ENCODE measurements at places on chromosomes 7 and 10. TPM values are rescaled to one million over a fixed set of nuclear protein-coding genes. Genes with fewer than 3 reads are reported as not detected.

GRCh38 chr10:83585686-83586085 lies 553.6 kb upstream of the GHITM start:
- no peaks in the 10 kb centered on the region for H3K27me3 ChIP-seq
- no peak overlapping the region for H3K27ac ChIP-seq
- no peaks in the 10 kb centered on the region for H3K4me1 ChIP-seq
- no peak overlapping the region for H3K4me3 ChIP-seq
- no peak for DNase-seq

DNA sequence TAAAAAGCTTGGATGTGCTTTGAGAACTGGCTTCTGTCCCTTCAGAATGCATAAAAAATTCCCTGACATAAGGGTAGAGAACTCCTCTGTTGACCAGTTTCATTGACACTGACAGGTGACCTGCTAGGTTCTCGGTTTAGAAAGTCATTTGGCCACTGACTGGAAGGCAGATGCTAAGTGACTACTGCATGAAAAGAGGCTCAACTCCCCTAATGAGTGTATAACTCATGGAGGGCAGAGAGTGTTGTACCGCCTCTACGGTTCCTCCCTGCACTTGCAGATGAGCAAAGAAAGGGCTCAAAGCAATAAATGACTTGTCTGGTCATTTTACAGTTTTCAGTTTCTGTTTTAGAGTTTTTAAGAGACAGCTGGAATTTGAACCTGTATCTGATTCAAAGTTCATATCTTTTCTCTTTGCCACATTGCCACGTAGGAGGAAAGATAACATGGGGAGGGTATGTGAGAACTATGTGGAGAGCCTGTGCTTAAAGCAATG lies 2.9 kb upstream of the FGL2 start:
- no peaks in the 10 kb centered on the region for H3K36me3 ChIP-seq
- H3K27me3 ChIP-seq = no peaks in the 10 kb centered on the region
- DNase-seq = no peak
- H3K4me1 ChIP-seq = peaks cover 33% of the 10 kb centered on the region

DNA sequence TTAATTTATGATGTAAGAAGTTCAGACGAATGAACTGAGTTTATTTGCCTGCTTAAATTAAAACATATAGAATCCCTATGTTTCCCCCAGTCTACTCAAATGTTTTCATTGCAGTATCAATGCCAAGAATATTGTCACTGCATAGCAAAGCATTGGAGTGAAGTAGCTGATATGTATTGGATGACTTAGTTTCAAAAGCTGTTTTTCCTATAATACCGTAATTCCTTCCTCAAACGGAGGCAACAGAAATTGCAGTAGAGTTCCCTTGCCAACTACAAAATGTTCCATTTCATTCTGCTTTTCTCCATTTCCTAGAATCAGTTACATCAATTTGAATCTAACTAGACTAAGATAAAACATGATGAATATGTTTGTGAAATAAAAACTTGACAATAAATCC lies 174.1 kb downstream of the CNTNAP2 start:
- no peaks in the 10 kb centered on the region for H3K4me1 ChIP-seq
- H3K27me3 ChIP-seq = no peaks in the 10 kb centered on the region
- H3K27ac ChIP-seq = no peak overlapping the region
- DNase-seq = no peak
- no peaks in the 10 kb centered on the region for H3K36me3 ChIP-seq

DNA sequence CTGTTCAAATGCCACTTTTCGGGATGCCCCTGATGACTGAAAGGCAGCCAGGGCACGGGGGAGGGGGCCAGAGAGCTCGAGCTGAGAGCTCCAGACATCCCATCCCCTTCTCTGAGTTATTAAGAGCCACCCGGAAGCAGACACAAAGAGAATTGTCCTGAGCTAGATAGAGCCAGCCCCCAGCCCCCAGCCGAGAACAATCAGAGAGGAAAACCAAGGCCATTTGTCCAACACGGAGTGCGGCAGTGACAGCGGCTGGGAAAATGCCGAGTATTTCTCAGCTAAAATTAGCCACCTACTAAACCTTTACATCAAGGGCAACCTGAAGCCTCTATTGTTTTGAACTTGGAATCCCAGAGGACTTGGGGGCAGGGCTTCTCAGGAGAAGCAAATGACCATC lies 51.0 kb downstream of the UNC5B start:
- no peak for DNase-seq
- H3K4me3 ChIP-seq = no peak overlapping the region
- H3K27me3 ChIP-seq = no peaks in the 10 kb centered on the region
- H3K27ac ChIP-seq = no peak overlapping the region
- H3K4me1 ChIP-seq = no peaks in the 10 kb centered on the region

DNA sequence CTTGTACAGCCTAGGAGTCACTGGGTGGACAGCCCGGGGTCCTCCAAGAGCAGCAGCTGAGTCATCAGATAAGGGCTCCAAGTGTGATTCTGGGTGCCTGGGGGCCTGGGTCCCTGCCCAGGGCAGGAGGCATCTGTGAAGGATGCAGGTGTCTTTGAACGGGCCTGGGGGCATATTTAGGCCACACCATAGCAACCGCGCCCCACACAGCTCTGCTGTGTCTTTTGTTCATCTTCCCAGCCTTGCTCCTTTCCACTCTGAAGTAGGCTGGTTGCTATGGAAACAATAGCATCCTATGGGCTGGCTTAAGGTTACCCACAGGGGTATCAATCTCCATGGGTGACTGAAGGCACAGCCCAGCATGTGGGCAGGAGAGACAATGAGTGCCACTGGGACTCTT lies 324.7 kb downstream of the TCERG1L start:
- DNase-seq = no peak
- H3K36me3 ChIP-seq = no peaks in the 10 kb centered on the region
- H3K27me3 ChIP-seq = no peaks in the 10 kb centered on the region
- no peaks in the 10 kb centered on the region for H3K4me1 ChIP-seq

DNA sequence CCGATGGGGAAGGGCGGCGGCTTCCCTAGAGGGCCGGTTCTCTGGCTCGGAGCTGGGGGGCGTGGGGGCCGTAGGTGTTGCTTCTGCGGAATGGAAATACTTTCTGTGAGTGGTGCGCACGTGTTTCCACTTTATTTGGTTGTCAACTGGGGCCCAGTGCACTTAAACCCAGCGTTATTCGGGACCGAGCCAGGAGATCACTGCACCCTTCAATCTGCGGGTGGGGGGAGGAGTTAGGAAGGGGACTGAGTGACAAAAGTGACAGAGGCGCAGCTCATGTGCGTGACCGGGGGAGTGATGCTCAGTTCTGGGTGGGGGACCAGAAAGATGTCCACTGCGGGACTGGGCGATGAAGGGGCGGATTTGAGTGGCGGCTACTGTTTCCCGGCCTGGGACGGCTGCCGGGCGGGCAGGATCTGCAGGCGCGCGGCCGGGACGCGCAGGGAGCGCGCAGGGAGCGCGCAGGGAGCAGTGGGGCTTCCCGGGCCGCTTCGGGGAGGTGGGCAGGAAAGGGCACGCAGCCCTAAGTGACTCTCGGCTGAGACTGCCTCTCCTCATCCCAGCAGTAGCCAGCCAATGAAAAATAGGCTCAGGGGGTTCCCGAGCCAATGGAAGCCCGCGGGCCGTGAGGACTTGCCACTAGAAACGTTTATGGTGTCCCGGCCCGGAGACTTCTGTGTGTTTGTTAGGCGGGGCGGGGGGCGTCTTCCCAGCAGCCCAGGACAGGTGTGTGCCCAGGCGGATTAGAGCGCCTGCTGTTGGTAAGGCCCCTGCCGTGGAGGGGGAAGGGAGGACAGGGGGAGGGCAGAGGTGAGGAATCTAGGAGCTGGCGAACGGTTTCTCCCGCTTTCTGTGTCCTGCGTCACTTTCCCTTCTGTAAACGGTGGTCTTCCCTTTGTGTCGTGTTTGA lies 54.3 kb upstream of the KDM7A start:
- H3K36me3 ChIP-seq = peaks cover 5% of the 10 kb centered on the region
- DNase-seq = peak; percentile 59
- H3K27ac ChIP-seq = peak overlapping the region; percentile 91
- H3K4me3 ChIP-seq = peak overlapping the region; percentile 91
- H3K4me1 ChIP-seq = peaks cover 30% of the 10 kb centered on the region

DNA sequence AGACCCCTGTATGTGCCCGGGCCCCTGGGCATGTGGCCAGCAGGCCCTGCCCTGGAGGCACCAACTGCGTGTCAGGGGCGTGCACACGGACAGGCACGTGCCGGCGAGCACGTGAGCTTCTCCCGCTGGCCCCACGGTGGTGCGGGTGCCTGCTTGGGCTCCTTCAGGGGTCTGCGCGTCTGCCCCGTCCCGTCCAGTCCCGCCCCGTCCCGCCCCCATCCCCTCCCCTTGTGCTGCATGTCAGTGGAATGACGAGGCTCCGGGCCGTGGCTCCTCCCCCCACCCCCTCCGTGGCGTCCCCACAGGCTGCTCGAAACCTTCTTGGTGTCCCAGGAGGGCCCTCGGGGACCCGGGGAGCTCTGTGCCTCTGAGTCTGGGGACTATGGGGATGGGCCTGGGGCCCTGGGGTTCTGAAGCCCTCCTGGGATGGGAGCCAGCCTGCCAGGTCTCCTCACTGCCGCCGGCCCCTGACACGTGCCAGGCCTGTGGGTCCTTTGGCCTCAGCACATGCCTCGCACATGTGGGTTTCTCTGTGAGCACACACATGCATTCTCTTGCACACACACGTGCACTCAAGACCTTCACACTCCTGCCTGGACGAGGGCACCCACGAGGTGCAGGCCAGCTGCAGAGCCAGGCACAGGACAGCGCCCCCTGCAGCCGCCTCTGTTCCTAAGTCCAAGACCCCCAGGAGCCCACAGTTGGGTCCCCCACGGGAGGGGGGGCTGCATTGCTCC lies 27.5 kb upstream of the AMZ1 start:
- no peaks in the 10 kb centered on the region for H3K27me3 ChIP-seq
- H3K4me3 ChIP-seq = no peak overlapping the region
- no peak overlapping the region for H3K27ac ChIP-seq
- peaks cover 4% of the 10 kb centered on the region for H3K4me1 ChIP-seq

- H3K36me3 ChIP-seq = peaks cover 24% of the 10 kb centered on the region
- peaks cover 26% of the 10 kb centered on the region for H3K4me1 ChIP-seq
- peak overlapping the region; percentile 96 for H3K4me3 ChIP-seq
- peak overlapping the region; percentile 98 for H3K27ac ChIP-seq
Observed at GRCh38 chr10:63133821-63134557, 861 bp downstream of the NRBF2 start.

GRCh38 chr10:112792487-112793201 lies 157.4 kb upstream of the TCF7L2 start:
- H3K4me1 ChIP-seq = no peaks in the 10 kb centered on the region
- no peaks in the 10 kb centered on the region for H3K27me3 ChIP-seq
- H3K27ac ChIP-seq = no peak overlapping the region
- H3K4me3 ChIP-seq = no peak overlapping the region

DNA sequence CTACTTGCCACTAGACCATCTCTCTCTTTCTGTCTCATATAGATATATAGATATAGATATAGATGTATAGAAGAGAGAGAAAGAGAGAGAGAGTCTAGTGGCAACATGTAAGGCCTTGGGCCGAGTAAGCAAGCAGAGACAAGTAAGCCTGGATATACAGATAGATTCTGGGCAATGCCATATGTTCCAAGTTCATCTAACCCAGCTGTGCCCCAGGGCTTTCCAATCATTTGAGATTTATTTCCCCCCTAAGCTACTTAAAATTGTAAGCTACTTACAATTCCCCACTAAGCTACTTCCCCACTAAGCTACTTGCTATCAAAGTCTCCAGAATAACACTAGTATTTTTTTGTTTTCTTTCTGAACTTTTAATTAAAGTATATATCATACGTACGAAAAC lies 1094.1 kb downstream of the DNAJB9 start:
- no peaks in the 10 kb centered on the region for H3K4me1 ChIP-seq
- H3K36me3 ChIP-seq = no peaks in the 10 kb centered on the region
- no peak for DNase-seq
- H3K27ac ChIP-seq = no peak overlapping the region
- no peaks in the 10 kb centered on the region for H3K27me3 ChIP-seq

DNA sequence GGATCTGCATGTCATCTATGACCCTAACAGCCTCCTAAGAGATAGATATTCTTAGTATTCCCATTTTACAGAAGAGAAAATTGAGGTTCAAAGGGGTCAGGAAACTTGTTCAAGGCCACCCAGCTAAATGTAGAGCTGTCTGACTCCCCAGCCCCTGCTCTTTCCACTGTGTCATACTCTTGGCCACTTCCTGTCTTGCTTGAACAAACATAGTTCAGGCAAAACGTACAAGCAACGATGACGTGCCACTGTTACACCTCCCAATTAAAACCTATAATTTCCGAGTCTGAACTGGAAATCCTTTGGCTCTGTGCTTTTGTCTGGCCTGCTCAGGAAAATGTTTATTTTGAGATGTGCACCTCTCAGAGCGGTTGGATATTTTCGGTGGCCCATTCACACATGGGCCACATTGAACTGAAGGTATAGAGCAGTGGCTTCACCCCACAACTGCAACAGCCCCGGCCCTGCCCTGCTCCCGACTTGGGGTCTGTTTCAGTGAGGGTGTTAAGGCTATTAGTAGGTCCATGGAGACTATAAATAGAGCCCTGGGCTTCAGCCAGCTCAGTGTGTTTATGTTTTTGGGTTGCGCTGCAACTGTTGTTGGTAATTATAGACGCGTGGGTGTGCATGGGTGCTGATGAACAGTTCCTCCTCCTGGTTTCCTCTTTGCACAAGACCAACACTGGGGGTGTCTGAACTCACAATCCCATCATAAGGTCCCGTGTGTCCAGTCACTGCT lies 172.3 kb upstream of the ADO start:
- peak overlapping the region; percentile 61 for H3K27ac ChIP-seq
- no peaks in the 10 kb centered on the region for H3K27me3 ChIP-seq
- no peak overlapping the region for H3K4me3 ChIP-seq
- H3K36me3 ChIP-seq = peaks cover 2% of the 10 kb centered on the region
- peaks cover 13% of the 10 kb centered on the region for H3K4me1 ChIP-seq

- peaks cover 5% of the 10 kb centered on the region for H3K4me1 ChIP-seq
- H3K4me3 ChIP-seq = no peak overlapping the region
- H3K27me3 ChIP-seq = peaks cover 42% of the 10 kb centered on the region
- H3K27ac ChIP-seq = no peak overlapping the region
Observed at GRCh38 chr10:112945811-112946210, 4.2 kb upstream of the TCF7L2 start.

GRCh38 chr10:35938160-35938559 lies 296.1 kb upstream of the FZD8 start:
- H3K27ac ChIP-seq = no peak overlapping the region
- no peaks in the 10 kb centered on the region for H3K36me3 ChIP-seq
- no peaks in the 10 kb centered on the region for H3K4me1 ChIP-seq
- DNase-seq = no peak

- no peak overlapping the region for H3K27ac ChIP-seq
- DNase-seq = no peak
- H3K4me3 ChIP-seq = no peak overlapping the region
- H3K4me1 ChIP-seq = no peaks in the 10 kb centered on the region
- no peaks in the 10 kb centered on the region for H3K36me3 ChIP-seq
- no peaks in the 10 kb centered on the region for H3K27me3 ChIP-seq
Observed at GRCh38 chr10:56920601-56921261, 559.7 kb upstream of the ZWINT start.

- DNase-seq = no peak
- H3K27ac ChIP-seq = no peak overlapping the region
- H3K4me1 ChIP-seq = peaks cover 6% of the 10 kb centered on the region
- no peak overlapping the region for H3K4me3 ChIP-seq
- peaks cover 35% of the 10 kb centered on the region for H3K27me3 ChIP-seq
Observed at GRCh38 chr7:25882151-25882773, 269.7 kb upstream of the NFE2L3 start.

GRCh38 chr10:75091146-75091545 lies 20.3 kb upstream of the SAMD8 start:
- no peak overlapping the region for H3K27ac ChIP-seq
- H3K4me1 ChIP-seq = no peaks in the 10 kb centered on the region
- no peaks in the 10 kb centered on the region for H3K27me3 ChIP-seq
- no peaks in the 10 kb centered on the region for H3K36me3 ChIP-seq
- DNase-seq = no peak
- H3K4me3 ChIP-seq = no peak overlapping the region

Gene NCF1
- total RNA-seq = 3.8 TPM

Gene H2BK1
- total RNA-seq = 2.2 TPM

Gene TRIM24
- total RNA-seq = 22.8 TPM

Gene GRID1
- not detected for total RNA-seq

Gene AGMO
- total RNA-seq = not detected

Gene NYAP1
- 0.54 TPM for total RNA-seq

Gene SPDYE8
- total RNA-seq = not detected
